ENCODE measurements at places on chromosomes 2 and 18.

- DNase-seq, result peak; percentile 1
These were observed 362.3 kb downstream of the FBXO15 start for GRCh38 chr18:73785300-73785699.

GRCh38 chr2:240732184-240732583 is 40.5 kb downstream of the AQP12A start:
- DNase-seq, result no peak

DNA sequence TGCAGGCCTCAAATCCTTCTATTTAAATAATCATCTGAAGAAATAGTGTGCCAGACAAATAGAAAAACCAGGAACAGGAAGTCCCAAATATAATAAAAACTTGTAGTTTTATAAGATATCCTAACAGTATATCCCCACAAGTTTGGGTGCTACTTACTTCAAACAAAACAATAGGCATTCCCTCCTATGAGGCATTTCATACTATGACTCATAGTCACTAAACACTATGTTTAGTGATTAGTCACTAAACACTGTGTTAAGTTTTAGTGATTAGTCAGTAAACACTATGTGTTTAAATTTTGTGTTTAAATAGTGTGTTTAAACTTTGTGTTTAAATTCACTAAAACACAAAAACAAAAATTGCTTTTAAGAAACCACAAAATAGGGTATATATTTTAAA is 407.0 kb upstream of the CDH19 start:
- DNase-seq, result peak; percentile 96

GRCh38 chr2:110998311-110998710 is 122.4 kb upstream of the BCL2L11 start:
- DNase-seq, result no peak

GRCh38 chr18:48742706-48743475 is 204.1 kb downstream of the CTIF start:
- DNase-seq, result no peak

DNA sequence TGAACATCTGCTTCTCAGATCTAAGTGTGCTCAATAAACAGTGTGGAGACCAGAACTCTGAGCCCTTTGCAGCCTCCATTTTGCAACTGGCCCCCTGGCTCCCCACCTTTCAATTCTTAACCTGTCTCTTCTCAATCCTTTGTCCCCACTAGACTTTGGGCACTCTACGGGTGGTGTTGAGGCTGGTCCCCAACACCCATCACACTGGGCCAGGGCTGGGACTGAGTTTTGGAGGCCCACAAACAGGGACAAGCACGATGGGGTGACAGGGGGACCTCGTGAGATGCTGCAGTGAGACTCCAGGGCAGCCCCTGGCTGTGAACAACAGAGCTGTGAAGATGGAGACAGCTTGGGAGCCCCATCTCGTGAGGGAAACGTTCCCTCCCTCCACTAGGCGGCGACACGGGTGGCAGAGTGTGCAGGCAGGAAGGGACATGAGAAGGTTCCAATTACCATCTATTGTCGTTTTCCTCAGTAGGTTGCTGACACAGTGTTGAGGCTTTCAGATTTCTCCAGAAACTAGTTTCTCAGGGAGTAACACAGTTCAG is 1.2 kb downstream of the ANKMY1 start:
- peak; percentile 37 for DNase-seq

DNA sequence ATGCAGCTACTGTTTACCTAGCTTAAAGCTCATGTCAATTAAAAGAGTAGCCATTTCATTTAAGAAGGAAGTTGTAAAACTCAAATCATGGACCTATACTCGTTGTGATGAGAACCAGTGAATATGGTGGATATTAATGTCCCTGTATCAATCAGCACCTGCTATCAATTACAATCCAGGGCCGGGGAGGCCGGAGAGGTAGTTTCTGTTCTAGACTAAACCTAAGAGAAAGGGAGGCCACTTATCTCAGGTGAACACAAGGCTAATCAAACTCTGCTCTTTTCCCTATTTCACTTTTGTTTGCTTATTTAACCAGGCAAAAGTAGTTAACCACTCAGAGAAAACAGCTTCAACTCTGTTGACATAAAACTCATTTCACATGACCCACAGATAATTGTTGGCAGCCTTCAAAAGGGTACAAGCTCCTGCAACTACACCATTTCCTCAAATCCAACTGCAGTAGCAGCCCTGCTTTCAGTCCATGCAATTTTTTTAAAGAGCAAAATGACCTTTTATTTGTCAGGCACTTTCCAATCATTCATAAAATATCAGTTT is 27.8 kb upstream of the SLC9A2 start:
- DNase-seq, result no peak

DNA sequence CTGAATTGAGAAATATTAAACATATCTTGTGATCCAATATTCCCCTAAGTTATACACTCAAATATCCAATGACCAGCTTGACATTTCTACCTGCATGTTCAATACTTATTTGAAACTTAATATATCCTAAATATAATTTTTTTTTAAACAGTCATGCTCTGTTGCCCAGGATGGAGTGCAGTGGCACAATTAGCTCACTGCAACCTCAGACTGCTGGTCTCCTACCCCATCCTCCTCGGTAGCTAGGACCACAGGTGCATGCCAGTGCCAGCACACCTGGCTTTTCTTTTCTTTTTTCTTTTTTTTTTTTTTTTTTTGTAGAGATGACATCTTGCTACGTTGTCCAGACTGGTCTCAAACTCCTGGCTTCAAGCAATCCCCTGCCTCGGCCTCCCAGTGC is 4.2 kb downstream of the KYNU start:
- DNase-seq, result no peak

DNA sequence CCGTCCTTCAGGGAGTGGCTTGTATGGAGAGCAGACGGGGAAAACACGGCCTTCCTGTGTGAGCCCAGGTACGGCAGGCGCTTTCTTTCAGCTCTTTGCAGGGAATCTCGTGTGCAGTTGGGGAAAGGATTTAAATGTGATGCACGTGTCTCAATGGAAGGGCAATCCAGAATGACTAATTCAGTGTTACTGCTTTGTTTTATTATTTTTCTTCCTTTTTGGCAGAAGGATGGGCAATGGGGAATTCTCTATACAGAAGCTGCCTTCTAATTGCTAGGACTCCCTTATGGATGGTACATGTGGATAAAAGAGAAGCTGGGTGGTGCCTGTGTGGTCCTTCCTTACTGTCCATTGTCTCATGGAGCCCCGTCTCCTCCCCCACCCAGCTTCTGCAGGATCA is 107.4 kb downstream of the WDSUB1 start:
- no peak for DNase-seq

- no peak for DNase-seq
These were observed 278.2 kb downstream of the CALCRL start for GRCh38 chr2:187169864-187170263.

DNA sequence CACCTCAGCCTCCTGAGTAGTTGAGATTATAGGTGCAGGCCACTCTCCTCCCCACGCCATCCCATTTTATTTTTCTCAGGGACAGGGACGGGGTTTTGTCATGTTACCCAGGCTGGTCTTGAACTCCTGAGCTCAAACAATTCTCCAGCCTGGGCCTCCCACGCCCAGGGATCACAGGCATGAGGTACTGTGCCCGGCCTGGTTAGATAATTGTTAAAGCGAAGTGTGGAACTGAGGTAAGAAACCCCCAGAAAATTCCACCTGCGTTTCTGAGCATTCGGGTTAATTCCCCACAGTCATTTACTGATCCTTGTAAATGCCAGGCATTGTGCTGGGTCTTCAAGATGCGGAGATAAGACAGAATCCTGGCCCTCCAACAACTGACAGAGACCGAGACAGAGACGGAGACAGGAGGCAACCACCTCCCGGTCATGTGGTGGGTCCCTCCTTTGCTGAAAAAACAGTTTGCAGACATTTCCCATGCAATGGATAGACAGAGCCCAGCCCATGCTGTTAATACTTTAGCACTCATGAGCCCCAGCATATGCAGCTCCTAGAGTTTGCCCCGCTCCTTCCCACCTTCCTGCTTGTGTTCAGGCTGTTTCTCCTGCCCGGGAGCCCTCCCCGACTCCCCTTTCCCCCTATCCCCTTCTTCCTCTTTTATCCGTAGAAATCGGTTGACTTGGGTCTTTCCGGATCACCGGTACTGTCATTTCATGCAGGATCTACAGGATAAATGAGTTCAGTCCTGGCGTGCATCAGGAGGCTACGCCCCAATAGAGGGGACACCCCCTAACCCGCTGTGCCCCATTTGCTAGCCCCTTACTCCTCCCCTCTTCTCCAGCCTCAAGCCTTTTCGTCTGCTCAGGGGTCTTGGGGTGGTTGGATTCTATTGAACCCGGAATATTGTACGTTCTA is 1.6 kb upstream of the RHOB start:
- DNase-seq, result no peak

DNA sequence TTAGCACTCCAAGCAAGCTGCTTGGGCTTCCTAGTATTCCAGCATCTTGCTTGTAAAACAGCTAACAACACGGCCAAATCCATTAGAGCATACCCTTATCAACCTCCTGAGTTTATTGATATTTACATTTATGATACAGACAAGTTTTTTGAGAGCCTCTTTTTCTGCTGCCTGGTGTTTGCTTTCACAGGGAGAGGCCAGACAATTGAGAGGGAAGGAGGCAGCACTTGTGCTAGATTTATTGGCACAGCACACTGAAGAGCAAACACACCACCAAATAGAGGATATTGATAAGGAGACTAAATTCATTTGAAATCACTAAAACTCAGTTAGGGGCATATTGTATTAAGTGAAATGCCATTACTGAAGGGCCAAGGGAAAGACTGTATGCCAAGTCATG is 1142.3 kb upstream of the FANCL start:
- DNase-seq, result no peak

GRCh38 chr2:63050334-63051041 is at the start of gene OTX1:
Gene OTX1, plus strand, starts transcription at chr2:63050830. Its CDS starts 2,161 bp downstream, at chr2:63052991.
- no peak for DNase-seq

DNA sequence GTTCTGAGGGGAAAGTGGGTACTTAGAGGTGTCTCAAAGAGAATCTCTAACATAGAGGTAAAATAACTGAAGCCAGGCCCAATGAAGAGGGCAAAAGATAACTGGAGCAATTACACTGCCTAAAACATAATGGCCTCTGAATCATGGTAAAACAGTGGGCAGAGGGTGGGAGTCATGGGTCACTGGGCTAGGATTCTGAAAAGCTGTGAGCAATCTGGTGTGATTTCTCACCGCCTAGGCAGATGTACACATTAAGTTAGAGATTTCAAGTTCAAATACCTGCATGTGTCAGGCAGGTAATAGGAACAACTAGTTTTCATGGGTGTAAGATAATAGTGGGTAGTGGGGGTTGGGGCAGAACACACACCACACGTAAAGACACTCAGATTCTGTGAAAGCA is 45.6 kb downstream of the INSIG2 start:
- peak; percentile 69 for DNase-seq

GRCh38 chr2:60634438-60634837 is 81.0 kb upstream of the BCL11A start:
- DNase-seq, result peak; percentile 52

DNA sequence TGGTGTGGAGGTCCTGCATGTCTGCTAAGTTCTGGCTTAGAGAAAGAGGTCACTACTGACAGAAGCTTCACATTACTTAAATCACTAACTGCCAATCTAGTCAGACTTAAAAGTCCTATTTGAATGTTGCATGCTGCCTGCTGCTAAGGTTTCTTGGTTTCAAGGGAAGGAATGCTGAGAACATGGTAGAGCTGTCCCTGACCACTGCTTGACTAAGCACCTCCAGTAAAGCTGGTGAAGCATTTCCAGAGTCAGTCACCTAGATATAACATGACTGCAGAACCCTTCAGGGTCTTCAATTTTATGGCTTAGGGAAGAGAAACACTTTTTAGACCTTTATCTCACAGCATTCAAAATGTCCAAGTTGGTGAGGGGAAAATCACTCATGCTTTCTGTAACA is 2178.3 kb upstream of the PIK3C3 start:
- peak; percentile 63 for DNase-seq

DNA sequence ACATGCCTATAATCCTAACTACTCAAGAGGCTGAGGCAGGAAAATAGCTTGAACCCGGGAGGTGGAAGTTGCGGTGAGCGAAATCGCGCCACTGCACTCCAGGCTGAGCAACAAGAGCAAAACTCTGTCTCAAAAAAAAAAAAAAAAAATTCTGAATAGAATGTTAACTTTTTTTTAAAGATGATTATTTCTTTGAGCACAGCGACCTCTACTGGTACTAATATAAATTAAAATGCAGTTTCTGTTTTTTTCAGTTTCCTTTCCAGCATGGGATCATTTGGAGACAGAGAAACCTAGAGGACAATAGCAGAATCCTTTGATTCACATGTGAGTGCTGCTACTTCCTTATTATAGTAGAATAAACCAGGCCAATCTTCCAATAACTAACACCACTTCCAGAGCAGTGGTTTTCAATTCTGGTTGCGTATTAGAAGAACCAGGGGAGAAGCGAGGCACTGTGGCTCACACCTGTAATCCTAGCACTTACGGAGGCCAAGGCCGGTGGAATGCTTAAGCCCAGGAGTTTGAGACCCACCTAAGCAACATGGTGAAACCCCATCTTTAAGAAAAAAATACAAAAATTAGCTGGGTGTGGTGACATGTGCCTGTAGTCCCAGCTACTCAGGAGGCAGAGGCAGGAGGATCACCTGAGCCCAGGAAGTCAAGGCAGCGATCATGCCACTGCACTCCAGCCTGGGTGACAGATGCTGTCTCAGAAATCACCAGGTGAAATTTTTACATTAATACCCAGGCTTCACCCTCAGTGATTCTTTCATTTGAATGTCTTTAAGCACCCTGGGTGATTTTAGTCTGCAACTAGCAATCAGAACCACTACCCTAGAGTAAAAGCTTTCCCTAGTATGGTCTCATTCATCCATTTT is 10.1 kb downstream of the SRSF7 start:
- DNase-seq, result peak; percentile 32

DNA sequence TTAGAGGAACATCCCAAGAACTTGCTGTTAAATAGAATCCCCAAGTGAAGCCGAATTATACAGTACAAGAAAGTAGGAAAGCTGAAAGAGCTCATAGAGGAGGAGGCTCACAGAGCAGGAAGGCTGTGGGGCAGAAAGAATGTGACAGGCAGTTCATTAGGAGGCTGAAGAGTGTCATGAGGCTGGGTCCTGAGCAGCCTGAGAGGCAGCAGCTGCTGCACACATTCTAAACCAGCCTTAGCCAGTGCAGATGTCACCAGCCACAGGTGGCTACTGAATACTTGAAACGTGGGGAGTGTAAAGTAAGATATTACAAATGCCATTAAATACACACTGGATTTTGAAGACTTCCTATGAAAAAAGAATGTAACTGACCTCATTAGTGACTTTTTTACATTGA is 490.2 kb upstream of the KLHL29 start:
- DNase-seq, result no peak

GRCh38 chr2:10481055-10481665 is 33.0 kb upstream of the ODC1 start:
- DNase-seq, result no peak

GRCh38 chr2:142425551-142425950 is 294.7 kb upstream of the LRP1B start:
- no peak for DNase-seq

GRCh38 chr18:8695932-8696517 is 9.3 kb upstream of the MTCL1 start:
- no peak for DNase-seq

GRCh38 chr2:63189026-63189425 is 138.4 kb downstream of the OTX1 start:
- DNase-seq, result peak; percentile 38

GRCh38 chr2:162581959-162582798 is 238.2 kb downstream of the GCA start:
- peak; percentile 53 for DNase-seq

GRCh38 chr2:72891091-72891818 is 4.0 kb downstream of the SPR start:
- no peak for DNase-seq
